ENCODE measurements at places on chromosomes 3 and 15. TPM values are rescaled to one million over a fixed set of nuclear protein-coding genes. Genes with fewer than 3 reads are reported as not detected.

Gene GPR160
- polyA plus RNA-seq = 1.8 TPM

Gene RAB6B
- 9.7 TPM for polyA plus RNA-seq

- DNase-seq = no peak
Observed at GRCh38 chr15:99202176-99202552, 47.2 kb downstream of the TTC23 start.

- no peak for DNase-seq
Observed at GRCh38 chr3:107222907-107223306, 154.3 kb upstream of the CCDC54 start.

DNA sequence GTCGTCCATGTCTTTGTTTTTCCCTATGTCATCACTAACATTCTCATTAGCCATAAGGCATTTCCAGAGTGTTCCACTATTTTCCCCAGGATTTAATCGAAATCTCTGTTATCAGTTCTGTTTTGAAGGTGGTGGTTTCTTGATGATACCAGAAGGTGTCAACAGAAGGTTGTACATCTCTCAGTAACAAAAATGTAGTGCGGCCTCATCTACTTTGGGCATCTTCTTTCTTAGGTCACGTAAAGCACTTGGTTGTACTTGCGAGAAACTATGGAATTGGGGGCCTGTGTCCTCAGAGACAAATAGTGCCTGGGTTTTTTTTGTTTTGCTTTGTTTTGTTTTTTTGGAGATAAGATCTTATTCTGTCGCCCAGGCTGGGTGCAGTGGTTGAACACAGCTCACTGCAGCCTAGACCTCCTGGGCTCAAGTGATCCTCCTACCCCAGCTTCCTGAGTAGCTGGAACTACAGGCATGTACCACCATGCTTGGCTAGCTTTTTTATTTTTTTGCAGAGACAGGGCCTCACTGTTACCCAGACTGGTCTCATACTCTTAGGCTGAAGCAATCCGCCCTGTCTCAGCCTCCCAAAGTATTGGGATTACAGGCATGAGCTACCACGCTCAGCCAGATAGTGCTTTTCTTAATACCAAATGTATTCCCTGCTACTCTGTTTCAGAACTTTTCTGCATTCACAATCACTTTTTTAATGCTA lies 61.2 kb upstream of the FURIN start:
- DNase-seq = no peak

DNA sequence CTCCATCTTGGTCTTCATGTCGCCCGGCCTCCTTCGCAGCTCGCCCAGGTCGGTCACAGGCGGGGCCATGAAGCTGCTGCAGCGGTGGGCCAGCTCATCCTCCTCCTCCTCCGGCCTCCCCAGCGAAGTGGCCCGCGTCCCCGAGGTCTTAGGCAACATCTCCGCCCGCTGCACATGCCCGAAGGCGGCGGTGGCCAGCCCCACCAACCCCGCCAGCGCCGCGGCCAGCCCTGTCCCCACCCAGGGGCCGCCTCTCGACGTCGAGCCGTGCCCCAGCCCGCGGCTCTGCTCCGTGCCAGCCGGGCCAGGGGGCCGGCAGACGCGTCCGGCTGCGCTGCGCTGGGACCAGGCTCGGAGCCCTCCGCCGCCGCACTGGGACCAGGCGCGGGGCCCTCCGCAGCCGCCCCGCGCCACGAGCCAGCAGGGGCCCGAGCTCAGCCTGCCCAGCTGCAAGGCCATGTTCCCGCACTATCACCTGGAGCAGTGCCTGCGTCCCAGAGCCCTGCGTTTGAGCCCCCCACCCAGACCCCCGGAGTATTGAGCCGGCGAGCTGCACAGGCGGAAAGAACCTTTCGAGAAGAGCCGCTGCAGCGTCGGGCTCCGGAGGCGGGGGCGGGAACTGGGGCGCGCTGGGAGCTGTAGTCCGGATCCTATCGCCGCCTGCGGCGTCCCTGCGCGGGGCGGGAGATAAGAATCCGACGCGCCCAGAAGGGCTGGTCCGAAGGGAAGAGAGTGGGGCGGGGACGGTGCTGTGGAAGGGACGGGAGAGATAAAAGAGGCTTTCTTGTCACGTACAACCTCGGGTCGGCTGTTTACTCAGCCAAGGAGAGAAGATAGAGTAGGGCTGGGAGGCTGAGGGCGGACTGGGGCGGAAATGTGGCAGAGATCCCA lies at the start of gene CPOX:
TSS of gene CPOX (minus strand) at position 566 of the 891 bp plus-strand sequence. CDS start at position 459, 107 bp downstream.
- peak; percentile 90 for DNase-seq
